Endothelial cell of umbilical vein (primary cell): ENCODE measurements at places on chromosomes 12 and 14. TPM values are rescaled to one million over a fixed set of nuclear protein-coding genes. Genes with fewer than 3 reads are reported as not detected.

Gene TAS2R31
- 0.12 TPM in 1 of 2 replicates, not detected in the other for polyA plus RNA-seq

Gene VDR
- 0.81 and 0.91 TPM in 2 replicates for polyA plus RNA-seq

Gene OVCH1
- polyA plus RNA-seq, result 0.01 and 0.02 TPM in 2 replicates

Gene ESYT1
- polyA plus RNA-seq, result 233 and 234 TPM in 2 replicates
